CD4-positive, alpha-beta T cell (primary cell): ENCODE measurements at places on chromosomes 13 and 19.

- no peak for DNase-seq
These were observed 130.7 kb downstream of the MYO16 start for GRCh38 chr13:108760129-108760528.

DNA sequence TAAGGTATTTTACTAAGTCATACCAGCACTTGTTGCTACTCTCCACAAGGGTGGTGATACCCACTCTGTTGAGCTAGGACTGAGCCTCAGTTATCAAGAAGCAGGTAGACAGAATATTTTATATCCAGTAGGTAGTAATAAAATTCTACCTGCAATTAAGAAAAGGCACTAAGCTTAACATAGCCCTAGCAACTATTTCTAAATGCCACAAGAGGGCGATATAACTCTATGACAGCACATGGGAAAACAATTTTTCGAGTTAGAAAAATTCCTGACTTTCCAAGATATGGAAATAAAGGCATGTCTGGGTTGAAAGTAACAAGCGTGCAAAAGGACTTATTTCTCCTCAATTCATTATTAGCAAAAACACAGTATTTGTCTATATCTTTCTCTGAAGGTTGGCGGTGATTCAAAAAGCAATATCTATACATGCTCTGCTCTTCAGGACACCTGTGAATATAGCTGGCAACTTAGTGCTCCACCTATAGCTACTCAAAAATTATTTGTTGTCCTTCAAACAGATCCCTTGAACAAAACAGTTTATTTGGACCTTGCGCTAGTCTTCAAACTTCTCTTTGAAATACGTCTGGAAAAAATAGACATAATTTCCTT lies 14.7 kb downstream of the CCDC169 start:
- no peak for DNase-seq

- DNase-seq = no peak
These were observed 41.7 kb upstream of the MAP3K10 start for GRCh38 chr19:40149501-40149900.

DNA sequence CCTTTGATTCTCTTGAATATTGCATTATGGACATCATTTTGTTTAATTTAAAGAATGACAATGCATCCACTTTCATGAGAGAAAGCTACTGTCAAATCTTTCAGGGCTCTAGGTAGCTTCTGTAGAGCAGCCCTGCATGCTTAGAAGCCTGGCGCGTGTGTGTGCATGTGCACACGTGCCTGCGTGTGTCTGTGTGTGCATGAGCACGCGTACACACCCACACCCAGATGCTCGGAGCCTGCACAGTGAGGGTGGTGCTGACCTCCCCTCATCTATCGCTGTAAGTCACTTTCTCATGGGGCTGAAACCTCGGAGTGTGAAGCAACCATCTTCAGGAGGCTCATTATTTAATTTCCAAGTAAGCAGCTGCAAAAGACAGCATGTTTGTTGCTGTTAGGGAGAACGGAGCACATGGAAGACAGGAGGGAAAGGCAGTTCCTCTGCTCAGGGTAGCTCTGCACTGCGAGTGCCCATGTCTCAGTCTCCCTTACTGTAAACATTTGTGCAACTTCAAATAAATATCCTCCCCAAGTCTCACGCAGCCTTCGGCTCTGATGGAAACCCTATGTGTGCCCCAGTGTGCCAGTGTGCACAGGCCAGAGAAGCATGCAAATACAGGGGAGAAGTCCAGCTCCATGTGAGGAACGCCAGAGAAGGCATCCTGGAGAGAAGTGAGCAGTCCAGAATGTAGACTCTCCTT lies 22.8 kb downstream of the TSHZ3 start:
- DNase-seq = no peak

- no peak for DNase-seq
These were observed 949 bp downstream of the C3 start for GRCh38 chr19:6719540-6719861.

DNA sequence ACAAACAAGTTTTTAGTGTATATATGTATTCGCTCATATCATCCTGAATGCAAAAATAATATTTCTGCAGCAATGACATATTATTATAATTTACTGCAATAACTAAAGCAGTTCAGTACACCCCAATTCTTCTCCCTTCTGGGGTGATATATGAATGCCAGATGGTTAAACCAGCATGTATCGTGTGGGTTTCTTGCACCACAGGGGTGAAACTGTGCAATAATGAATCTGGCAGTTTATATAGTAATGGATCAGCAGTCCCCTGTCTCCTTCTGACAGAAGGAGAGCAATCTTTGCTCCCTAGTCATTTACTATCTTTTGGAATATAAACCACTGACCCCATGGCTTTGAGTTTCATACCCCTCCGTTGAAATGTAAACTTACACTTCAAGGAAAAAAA lies 228.6 kb upstream of the KLHL1 start:
- DNase-seq = no peak

DNA sequence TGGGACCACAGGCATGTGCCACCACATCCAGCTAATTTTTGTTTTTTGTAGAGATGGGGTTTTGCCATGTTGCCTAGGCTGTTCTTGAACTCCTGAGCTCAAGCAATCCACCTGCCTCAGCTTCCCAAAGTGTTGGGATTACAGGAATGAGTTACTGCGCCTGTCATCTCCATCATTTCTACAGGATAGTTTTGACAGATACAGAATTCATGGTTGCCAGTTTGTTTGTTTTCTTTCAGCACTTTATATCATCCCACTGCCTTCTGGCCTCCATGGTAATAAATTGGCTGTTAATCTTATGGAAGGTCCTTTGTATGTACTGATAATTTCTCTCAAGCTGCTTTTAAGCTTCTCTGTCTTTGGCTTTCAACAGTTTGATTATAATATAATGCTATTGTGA lies 165.2 kb downstream of the RNF17 start:
- DNase-seq = no peak

- no peak for DNase-seq
These were observed 6.1 kb downstream of the MZF1 start for GRCh38 chr19:58566989-58567388.

DNA sequence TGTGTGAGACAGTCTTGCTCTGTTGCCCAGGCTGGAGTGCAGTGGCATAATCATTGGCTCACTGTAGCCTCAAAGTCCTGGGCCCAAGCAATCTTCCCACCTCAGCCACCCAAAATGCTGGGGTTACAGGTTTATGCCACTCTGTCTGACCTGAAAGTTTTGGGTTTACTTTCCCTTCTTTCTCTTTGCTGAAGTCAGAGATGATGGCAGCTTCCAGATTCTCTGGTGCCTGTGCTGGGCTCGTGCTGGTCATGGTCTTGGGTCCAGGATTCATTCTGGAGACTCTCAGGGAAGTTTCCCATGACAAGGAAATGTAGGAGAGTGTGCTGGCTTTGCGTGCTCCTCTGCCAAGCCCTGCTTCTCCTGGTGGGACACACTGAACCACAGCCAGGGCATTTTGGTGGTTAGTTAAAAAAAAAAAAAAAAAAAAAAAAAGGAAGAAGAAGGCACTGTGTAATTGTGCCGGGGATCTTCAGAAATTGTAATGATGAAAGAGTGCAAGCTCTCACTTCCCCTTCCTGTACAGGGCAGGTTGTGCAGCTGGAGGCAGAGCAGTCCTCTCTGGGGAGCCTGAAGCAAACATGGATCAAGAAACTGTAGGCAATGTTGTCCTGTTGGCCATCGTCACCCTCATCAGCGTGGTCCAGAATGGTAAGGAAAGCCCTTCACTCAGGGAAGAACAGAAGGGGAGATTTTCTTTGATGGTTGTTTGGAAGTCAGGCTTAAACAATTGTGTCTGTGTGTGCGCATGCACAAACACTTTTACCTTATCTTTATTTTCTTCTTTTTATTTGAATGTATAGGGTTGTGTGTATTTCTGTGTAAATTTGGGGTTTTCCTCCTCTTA lies at the start of gene ALOX5AP:
Gene ALOX5AP, plus strand, starts transcription at position 519 of the 847 bp plus-strand sequence. Its CDS starts 63 bp downstream, at position 582.
- DNase-seq = peak; percentile 33

- DNase-seq = no peak
These were observed 429.0 kb upstream of the MIR17HG start for GRCh38 chr13:90918536-90918935.
